Ascending aorta (tissue), 2 donors: ENCODE measurements at places on chromosomes 7 and 10. TPM values are rescaled to one million over a fixed set of nuclear protein-coding genes. Genes with fewer than 3 reads are reported as not detected.
A peak's percentile ranks its signal among the peaks of the same experiment; 100 is the strongest.

Gene TSPAN15
- 31.9 TPM for total RNA-seq

Gene TMEM60
- total RNA-seq, result not detected

Gene THSD7A
- total RNA-seq, result 10.1 TPM

Gene ATG9B
- total RNA-seq, result not detected

Gene HIF1AN
- 4.7 TPM for total RNA-seq

Gene PAXIP1
- 1.7 TPM for total RNA-seq

Gene GPRIN2
- 6.3 TPM for total RNA-seq

Gene VPS37D
- total RNA-seq, result 1.3 TPM

Gene TAS2R41
- not detected for total RNA-seq

GRCh38 chr10:95767884-95768556, 12.1 kb downstream of the ENTPD1 start:
- no peaks in the 10 kb centered on the region for H3K36me3 ChIP-seq
- H3K4me3 ChIP-seq, result no peak overlapping the region
- DNase-seq, result no peak
- no peaks in the 10 kb centered on the region for H3K27me3 ChIP-seq

DNA sequence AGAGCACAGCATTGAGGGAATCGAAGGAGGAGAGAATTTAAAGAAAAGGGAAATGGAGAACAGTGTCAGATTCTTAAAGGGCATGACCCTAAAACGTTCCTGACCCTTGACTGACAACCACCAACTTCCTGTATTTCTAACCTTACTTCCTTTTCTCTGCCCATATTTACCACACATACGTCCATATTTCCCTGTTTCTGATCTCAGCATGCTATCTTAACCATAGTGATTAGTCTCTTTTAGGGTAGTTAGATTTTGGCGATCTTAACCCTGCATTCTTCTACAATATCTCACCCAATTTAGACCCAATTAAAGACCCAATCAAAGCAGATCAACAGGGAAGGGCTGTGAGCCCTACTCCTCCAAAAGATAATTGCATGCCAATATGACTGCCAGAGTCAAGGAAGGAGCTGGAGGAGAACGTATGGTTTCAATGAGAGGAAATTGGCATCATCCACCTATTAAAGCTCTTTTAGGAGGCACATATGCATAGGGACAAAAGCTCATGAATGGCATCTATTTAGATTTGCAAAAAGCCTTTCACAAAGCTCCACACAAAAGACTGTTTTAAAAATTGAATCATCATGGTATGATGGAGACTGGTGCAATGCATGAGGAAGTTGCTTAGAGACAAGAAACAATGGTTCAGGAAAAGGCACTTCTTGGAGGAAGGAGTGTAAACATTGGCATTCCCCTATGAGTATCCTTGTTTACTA, 49.0 kb upstream of the ARHGAP12 start:
- no peak overlapping the region for H3K4me3 ChIP-seq
- H3K27me3 ChIP-seq, result no peaks in the 10 kb centered on the region
- H3K36me3 ChIP-seq, result no peaks in the 10 kb centered on the region
- no peak overlapping the region for H3K27ac ChIP-seq
- no peaks in the 10 kb centered on the region for H3K4me1 ChIP-seq

DNA sequence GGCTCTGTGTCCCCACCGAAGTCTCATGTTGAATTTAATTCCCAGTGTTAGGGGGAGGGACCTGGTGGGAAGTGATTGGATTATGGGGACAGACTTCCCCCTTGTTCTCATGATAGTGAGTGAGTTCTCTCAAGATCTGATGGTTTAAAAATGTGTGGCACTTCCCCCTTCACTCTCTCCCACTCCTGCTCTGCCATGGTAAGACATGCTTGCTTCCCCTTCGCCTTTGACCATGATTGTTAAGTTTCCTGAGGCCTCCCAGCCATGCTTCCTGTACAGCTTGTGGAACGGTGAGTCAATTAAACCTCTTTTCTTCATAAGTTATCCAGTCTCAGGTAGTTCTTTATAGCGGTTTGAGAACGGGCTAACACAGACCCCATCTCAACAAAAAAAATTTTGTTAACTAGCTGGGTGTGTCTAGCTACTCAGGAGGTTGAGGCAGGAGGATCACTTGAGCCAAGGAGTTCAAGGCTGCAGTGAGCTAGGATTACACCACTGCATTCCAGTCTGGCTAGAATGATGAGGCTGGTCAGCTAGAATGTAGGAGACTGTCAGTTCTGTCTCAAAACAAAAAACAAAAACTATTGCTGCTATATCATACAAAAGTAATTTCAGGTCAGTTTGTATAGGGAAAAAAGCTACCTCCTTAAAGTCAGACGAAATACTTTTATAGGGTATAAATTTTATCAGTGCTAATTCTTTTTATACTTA, 57.7 kb downstream of the ATAD1 start:
- no peak overlapping the region for H3K27ac ChIP-seq
- H3K27me3 ChIP-seq, result no peaks in the 10 kb centered on the region
- H3K4me1 ChIP-seq, result no peaks in the 10 kb centered on the region
- DNase-seq, result no peak

GRCh38 chr7:77657427-77658224, 38.6 kb upstream of the RSBN1L start:
- no peaks in the 10 kb centered on the region for H3K27me3 ChIP-seq
- no peak overlapping the region for H3K4me3 ChIP-seq
- no peaks in the 10 kb centered on the region for H3K4me1 ChIP-seq

GRCh38 chr7:73423519-73424488, 9.8 kb upstream of the FZD9 start:
- H3K27me3 ChIP-seq, result no peaks in the 10 kb centered on the region
- H3K27ac ChIP-seq, result no peak overlapping the region
- no peak for DNase-seq
- H3K4me1 ChIP-seq, result no peaks in the 10 kb centered on the region

DNA sequence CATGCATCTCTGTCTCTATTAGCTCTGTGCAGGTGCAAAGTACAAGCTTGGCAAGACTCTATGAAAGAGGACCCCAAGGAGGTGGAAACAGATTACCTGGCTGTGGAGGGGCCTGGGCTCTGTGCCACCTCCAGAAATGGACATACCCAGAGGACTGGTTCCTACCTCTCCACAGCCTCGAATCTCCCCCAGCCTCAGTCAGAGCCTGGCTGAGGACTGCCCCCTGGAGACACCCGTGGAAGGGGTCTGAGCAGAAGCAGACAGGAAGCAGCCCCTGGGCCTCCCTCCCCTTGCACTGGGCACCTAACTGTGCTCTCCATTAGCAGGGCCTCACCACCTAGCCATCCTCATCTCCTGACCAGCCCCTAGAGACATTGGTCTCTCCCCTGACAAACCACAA, 92.0 kb downstream of the DLG5 start:
- H3K27ac ChIP-seq, result no peak overlapping the region
- H3K36me3 ChIP-seq, result peaks cover 60% of the 10 kb centered on the region
- H3K27me3 ChIP-seq, result no peaks in the 10 kb centered on the region

DNA sequence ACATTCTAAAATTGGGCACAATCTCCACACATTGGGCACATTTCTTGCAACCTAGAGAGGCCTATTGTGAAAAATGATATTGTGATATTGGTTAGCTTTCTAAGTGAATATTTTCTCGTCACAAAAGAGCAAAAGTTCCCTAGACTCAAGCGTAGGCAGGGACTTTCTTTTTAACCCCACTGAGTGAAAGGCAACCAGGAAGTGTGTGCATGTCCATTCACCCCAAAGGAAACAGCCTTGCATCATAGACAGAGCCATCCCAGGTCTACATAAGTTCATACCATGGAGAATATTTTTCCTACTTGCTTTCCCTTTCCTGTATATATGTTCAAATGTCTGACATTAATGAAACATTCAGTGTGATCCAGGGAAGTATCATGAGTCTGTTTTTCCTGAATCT, 84.2 kb upstream of the AGBL3 start:
- H3K36me3 ChIP-seq, result peaks cover 3% of the 10 kb centered on the region
- no peaks in the 10 kb centered on the region for H3K27me3 ChIP-seq
- H3K4me3 ChIP-seq, result no peak overlapping the region
- peaks cover 77% of the 10 kb centered on the region for H3K4me1 ChIP-seq
- H3K27ac ChIP-seq, result peak overlapping the region; percentile 78
- DNase-seq, result no peak

- no peak for DNase-seq
- H3K27ac ChIP-seq, result no peak overlapping the region
- no peak overlapping the region for H3K4me3 ChIP-seq
- no peaks in the 10 kb centered on the region for H3K36me3 ChIP-seq
- H3K4me1 ChIP-seq, result no peaks in the 10 kb centered on the region
- H3K27me3 ChIP-seq, result no peaks in the 10 kb centered on the region
Observed at GRCh38 chr7:26097837-26098668, 53.9 kb upstream of the NFE2L3 start.

DNA sequence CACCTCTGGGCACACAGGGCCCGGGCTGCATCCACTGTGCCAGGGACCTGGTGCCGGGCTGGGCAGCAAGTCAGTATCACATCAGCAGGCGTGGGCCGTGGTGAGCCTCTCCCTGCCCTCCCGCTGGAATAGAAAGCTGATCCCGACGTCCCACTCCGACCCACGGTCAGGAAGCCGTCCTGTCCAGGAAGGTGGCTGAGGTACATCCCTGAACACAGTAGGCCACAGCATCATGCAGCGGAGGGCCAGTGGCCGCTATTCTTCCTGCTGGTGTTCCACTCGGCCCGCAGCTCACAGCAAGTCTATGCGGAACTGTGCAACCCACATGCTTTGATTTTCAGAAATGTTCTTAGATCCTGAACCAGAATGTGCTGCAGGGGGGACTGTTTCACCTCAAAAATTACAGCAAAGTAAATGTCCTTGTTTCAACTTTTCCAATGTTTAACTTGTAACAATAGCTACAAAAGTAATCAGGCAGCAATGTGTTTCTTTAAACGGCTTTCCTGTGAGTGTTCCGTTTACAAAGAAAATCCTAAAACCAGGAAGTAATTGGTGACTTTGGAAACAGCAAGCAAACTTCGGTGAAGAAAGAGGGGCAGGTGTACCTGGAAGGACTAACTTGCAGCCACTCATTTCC, 676 bp upstream of the GPR146 start:
- peak overlapping the region; percentile 77 for H3K4me3 ChIP-seq
- H3K4me1 ChIP-seq, result peaks cover 22% of the 10 kb centered on the region
- no peak for DNase-seq
- H3K27ac ChIP-seq, result peak overlapping the region; percentile 72
- no peaks in the 10 kb centered on the region for H3K36me3 ChIP-seq

DNA sequence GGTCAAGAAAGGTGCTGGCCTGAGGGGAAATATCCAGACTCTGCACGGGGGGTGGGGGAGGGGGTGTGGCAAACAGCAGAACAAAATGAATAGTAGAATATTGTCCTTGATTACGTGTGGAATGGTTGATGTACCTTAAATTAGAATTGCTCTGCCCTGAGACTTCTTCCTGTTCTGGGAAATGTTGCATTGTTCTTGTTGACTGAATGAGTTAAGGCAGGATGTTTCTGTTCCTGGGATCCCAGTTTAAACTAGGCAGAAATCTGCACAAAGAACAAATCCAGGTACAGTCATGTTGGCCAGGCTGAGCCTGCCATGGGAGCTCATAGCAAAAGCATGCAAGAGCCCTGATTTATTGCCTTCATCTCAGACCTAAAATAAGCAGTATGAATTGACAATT, 558.7 kb upstream of the VSTM2A start:
- H3K36me3 ChIP-seq, result no peaks in the 10 kb centered on the region
- no peak overlapping the region for H3K27ac ChIP-seq
- no peaks in the 10 kb centered on the region for H3K27me3 ChIP-seq
- DNase-seq, result no peak
- no peaks in the 10 kb centered on the region for H3K4me1 ChIP-seq
- no peak overlapping the region for H3K4me3 ChIP-seq

DNA sequence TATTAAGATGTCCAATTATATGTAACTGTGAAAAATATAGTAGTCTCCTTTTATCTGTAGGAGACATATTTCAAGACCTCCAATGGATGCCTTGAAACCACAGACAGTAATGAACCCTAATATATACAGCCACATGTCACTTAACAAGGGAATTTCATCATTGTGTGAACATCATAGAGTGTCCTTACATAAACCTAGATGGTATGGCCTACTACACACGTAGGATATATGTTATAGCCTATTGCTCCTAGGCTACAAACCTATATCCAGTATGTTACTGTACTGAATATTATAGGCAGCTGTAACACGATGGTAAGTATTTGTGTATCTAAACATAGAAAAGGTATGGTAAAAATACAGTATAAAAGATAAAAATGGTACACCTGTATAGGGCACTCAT, 32.4 kb downstream of the MTPN start:
- H3K4me3 ChIP-seq, result no peak overlapping the region
- H3K27ac ChIP-seq, result no peak overlapping the region
- H3K4me1 ChIP-seq, result no peaks in the 10 kb centered on the region
- H3K27me3 ChIP-seq, result no peaks in the 10 kb centered on the region

DNA sequence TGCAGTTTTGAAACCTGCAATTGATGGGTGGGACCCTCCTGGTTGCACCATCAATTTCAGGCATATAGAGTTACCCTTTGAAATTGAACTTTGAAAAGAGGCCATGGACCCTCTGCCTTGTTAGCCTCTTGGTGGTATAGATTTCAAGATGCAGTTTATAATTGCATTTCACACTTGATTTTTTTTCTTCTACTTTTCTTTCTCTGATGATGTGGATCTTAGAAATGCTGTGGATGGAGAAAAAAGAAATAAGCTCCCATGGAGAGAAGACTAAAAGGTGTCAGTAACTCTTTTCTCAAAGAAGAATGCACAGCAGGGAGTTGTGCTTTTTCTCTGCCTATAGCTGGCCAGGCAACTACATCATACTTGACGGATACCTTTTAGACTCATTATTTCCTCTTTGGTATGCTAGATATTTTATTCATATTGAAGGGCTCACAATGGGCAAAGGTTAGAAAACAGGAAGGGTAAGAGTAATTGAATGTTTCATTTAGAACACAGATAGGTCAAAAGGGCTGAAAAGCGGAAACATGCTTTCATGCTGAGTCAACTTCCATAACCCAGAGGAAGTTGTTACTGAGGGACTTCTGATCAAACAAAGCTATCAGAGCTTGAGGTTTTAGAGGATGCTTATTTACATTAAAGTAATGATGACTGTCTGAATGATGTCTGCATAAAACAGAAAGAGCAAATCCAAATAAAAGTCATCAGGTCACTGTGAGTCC, 773.2 kb upstream of the LRRN3 start:
- H3K4me3 ChIP-seq, result no peak overlapping the region
- DNase-seq, result no peak
- H3K36me3 ChIP-seq, result no peaks in the 10 kb centered on the region
- H3K4me1 ChIP-seq, result no peaks in the 10 kb centered on the region

- H3K36me3 ChIP-seq, result no peaks in the 10 kb centered on the region
- H3K4me1 ChIP-seq, result no peaks in the 10 kb centered on the region
- H3K27ac ChIP-seq, result no peak overlapping the region
- no peaks in the 10 kb centered on the region for H3K27me3 ChIP-seq
- H3K4me3 ChIP-seq, result no peak overlapping the region
- no peak for DNase-seq
Observed at GRCh38 chr7:35617041-35617440, 77.9 kb downstream of the HERPUD2 start.
